ENCODE measurements at places on chromosomes 3 and 15.

GRCh38 chr3:71891483-71891882 is 106.5 kb upstream of the PROK2 start:
- no peak for DNase-seq

DNA sequence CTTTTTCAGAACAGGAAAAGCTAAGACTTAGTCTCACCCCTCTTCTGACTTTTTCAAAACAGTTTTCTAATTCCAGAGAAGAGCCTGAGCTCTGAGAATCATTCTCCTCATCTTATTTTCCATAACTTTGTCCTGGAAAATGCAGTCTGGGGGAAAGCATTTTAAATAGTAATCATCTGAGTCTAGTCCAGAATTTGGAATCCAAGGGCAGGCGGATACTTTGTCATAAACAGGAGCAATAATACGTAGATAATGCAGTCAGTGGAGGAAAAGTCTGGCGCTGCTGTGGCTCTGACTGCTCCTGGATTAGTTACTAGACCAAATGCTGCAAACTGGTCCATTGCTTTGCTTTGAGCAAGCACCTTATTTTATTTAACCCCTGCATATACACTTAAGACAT is 285.0 kb downstream of the THSD4 start:
- no peak for DNase-seq

DNA sequence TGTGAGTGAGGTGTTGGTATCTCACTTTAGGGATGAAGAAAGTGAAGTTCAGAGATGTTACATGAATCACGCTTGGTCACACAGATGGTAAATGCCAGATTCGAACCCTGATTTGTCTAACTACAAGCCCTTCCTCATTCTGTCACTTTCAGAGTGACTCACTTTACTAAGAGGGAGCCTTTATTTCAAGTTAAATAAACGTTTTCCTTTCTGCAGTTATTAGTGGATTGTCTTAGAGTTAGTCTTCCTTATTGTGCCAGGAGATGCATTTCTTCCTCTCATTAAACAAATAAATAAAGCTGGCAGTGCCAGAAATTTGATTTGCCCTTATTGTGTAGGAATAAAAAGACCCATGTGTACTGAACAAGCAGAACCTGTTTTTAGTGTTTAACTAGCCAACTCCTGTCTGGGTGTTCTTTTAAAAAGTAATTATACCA is 162.5 kb downstream of the AKAP13 start:
- no peak for DNase-seq

DNA sequence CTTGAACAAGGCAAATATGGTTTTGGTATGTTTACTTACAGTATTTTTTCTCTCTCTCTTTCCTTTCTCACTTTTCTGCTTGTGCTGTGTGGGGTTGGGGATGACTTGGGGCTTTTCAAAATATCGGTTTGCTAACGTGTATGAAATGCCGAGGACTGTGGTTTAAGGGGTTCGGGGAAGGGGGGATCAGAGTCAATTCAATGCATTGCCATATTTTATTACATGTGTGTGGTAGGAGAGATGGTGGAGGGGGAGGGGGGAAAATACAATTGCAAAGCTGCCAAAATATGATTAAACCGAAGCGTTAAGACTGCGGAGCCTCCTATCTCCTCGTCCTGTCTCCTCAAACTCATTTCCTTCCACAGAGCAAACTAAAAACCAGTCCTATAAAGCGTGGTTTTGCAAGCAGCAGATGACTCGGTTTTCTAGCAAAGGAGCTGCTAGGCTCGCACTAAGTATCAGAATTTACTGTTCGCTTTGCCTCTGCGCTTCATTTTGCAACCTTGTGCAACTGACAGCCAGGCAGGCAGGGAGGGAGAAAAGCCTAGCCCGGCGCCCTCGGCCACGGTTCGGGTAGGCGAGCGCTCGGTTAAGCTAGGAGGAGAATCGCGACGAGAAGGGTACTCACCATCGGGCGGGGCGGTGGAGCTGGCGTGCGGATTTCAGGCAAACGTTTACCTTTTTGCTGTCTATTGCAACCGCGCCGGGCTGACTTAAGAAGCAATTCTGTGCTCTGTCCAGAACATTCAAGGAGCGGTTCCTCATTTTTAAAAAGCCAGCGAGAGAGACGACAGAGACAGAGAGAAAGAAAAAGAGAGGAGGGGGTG is 4.0 kb upstream of the NR2F2 start:
- DNase-seq = no peak

DNA sequence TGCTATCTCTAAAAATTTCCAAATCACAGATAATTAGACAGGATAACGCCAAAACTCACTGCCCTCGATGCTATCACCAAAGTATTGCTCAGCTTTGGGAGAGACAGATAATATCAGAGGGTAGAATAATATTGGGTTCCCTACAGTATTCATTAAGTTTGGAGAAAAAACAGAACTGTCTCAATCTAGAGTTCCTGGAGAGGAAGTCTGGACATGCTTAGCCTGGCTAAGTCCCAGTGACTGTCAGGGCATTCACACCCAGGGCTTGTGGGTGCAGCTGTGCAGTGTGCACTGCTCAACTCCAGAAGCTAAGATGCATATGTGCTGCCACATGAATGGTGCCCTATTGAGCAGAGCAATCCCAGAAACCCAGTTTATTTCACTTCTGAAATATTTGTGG is 459.6 kb upstream of the DPH6 start:
- DNase-seq = no peak

Measured in NCI-H1092 (cell line).